HFFc6 (cell line): ENCODE measurements at places on chromosomes 6 and 20. TPM values are rescaled to one million over a fixed set of nuclear protein-coding genes. Genes with fewer than 3 reads are reported as not detected.

Gene FAM184A
- not detected in 3 replicates for total RNA-seq

Gene CST2
- not detected in 3 replicates for total RNA-seq

Gene CRIP3
- not detected in 2 replicates for total RNA-seq

Gene PDCD2
- 65.7 to 73.7 TPM (median 67.4 TPM) in 3 replicates for total RNA-seq

Gene KIAA1755
- 0.97 and 2.3 TPM in 2 replicates for total RNA-seq

GRCh38 chr6:31979238-31979898 lies 2.5 kb upstream of the C4A start:
- DNase-seq = no peak

- no peak for DNase-seq
Measured at GRCh38 chr20:15379681-15380296, 1042.4 kb upstream of the FLRT3 start.

DNA sequence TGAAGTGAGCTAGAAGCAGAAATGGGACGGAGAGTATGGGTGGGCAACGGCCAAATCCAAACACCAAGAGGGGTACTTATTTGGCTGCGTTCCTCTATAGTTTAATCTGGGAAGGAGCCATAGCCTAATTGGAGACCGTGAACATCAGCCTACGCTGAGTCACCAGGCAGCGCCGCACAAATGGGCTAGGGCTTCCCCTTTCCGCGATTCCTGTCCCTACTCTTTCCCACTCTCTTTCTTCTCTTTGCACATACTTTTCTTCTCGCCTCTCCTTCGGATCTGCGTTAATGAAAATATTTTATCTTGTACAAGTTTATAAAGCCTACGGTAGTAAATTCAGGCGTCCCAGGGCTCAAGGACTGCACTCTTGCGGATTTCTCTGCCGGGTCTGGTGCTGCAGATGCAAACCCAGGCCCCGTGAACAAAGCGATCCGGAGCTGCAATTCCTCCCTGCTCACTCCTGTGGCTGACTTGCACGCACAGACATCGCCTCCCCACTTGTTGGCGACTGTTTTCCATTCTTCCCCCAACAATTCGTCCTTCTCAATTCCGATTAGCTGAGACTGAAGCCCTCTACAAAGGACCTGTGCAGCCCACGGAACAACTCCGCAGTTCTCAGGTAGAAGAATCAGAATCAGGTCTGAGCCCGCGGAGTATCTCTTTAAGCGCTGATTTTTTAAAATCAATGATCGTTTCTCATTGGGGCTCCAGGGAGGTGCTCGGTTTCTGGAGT lies 4.2 kb upstream of the TBX18 start:
- peak; percentile 22 for DNase-seq

DNA sequence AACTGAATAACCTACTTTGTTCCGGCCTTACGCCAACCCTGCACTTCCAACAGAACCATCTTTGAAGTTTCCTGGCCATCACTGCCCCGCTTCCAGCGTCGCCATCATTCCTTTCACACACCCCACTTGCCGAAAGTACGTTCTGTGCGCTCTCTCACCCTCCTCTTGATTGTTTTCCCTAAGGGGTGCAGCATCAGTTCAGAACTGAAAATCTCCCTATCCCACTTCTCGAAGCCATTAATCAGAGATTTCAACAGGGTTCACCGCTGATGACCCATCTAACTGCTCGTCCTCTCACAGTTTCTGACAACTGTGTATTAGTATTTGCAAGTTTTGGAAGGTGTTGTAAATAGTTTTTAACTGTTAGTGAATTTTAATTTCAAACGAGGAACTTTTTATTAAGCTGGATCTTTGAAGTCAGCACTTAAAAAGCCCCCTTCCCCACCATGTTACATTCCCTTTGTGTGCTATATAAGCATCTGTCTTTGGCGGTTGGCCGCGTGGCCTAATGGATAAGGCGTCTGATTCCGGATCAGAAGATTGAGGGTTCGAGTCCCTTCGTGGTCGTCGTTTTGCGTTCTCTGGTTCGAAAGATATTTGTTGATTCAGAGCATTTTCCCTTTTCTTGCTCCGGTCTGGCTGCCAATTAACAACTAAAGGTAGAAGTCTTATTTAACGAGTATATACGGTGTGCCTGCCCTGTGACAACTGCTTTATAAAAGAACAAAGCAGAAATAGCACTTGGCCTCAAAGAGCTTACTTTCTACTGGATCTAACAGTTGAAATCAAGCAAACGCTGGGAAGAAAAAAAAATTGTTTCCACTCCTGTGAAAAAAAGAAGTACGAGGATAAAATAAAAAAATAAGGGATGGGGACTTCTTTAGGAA lies 42.6 kb downstream of the TRIM27 start:
- peak; percentile 65 for DNase-seq

GRCh38 chr6:157559201-157559756 lies 178.3 kb downstream of the ZDHHC14 start:
- DNase-seq = no peak

GRCh38 chr6:157864185-157864761 lies 41.2 kb downstream of the SNX9 start:
- DNase-seq = no peak

DNA sequence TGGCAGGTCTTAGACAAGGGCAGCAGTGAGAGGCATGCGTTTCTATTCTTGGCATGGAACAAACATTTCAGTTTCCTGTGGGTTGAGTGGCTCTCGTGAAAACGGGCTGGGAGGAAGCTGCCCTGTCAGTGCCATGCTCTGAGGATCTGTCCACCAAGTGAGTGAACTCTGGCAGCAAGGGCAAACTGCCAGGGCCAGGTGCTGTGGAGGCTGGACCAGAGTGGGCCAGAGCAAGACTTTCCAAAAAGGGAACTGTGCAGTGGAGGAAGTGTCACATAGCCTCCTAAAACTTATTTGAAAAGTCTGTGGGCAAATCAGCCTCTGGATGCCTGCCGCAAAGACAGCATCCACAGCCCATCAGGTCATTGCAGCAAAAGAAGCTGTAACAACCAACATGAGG lies 44.2 kb upstream of the TAB2 start:
- no peak for DNase-seq

DNA sequence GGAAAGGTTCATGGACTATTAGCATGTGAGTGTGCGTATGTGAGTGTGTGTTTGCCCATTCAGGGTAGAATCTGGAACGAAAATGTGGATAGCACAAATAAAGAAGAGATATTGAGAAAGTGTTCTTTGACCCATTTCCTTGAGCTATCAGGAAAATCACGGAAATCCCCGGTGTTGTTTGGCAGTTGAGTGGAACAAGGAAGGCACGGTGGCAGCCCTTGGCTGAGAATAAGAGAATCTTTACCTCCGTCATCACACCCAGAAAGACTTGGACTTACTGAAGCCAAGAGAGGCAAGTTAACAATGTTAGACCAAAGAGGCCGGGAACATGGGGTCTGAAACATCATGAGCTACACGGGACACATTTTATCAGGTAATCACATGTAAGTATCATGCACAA lies 588.9 kb upstream of the BTBD3 start:
- no peak for DNase-seq

GRCh38 chr6:19492636-19493405 lies 344.3 kb upstream of the ID4 start:
- DNase-seq = no peak

- DNase-seq = no peak
Measured at GRCh38 chr6:705047-705446, 12.1 kb upstream of the EXOC2 start.

- DNase-seq = no peak
Measured at GRCh38 chr6:19362396-19362795, 474.8 kb upstream of the ID4 start.

DNA sequence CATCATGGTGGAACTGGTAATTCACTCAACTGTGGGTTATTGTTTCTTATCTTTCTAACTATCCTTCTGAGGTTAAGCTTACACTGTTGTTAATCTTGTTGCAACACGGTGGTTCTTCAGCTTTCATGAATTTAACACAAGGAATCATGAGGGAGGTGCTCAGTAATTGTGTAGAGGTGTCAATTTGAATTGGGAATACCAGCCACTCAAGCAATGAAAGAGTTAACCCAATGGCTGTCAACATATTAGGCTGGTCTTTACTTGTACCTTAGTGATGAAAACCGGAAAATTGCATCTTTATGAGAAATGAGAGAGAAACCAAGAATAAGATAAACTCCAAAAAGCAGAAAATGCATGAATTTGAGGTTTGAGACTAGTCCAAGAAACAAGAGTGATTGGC lies 95.7 kb downstream of the HS3ST5 start:
- no peak for DNase-seq

DNA sequence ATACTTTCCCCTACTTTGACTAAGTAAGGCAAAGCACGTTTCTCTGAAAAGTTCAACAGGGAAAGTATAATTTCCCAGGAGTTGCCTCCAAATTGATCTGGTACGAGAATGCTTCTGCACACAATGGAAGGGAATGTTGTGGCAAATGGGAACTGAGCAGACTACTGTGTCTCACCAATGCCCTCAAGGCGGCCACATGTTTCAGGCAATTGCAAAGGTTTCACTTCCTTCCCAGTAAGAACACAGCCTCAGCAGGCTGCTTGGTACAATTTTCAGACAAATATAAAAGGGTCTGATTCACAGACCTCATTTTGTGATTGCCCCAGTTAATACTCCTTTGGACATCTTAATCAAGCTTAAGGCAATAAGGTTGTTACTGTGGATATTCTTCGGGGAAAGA lies 71.2 kb downstream of the KIAA0319 start:
- no peak for DNase-seq

GRCh38 chr6:2990248-2990931 lies 9.3 kb upstream of the NQO2 start:
- DNase-seq = no peak

- DNase-seq = no peak
Measured at GRCh38 chr6:89948876-89949275, 54.6 kb downstream of the GJA10 start.

DNA sequence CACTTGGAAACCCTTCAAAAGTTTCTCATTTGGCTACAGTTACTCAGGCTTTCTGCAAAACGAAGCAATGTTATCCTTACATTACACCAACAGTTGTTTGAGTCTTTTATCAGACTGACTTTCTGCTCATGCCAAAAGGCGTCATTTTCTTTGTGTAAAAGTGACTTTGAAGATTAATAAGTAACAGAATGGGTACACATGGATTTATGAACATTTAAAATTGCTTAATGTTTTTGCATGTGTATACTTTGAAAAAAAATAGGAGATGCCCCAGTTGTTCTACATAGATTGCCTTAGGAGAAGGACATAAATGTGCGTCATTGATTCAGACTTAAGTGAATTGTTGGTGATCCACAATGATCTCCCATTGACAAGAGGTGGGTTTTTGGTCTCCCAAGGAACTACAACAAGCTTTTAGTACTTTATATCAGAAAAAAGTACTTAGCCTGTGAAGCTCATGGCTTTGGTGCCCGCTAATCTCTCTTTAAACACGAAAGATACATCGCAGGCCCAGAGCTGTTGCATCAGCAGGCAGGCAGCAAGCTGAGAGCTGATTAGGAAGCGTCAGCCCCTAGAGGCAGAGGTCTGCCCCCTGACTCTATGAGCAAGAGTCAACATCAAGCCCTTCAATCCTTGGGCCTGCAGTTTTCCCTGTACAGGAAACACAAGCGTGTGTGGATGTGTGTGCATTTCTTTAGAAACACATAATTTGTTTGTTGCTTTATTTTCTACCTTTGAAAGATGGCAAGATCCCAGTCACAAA lies 45.9 kb downstream of the SLC22A3 start:
- no peak for DNase-seq

DNA sequence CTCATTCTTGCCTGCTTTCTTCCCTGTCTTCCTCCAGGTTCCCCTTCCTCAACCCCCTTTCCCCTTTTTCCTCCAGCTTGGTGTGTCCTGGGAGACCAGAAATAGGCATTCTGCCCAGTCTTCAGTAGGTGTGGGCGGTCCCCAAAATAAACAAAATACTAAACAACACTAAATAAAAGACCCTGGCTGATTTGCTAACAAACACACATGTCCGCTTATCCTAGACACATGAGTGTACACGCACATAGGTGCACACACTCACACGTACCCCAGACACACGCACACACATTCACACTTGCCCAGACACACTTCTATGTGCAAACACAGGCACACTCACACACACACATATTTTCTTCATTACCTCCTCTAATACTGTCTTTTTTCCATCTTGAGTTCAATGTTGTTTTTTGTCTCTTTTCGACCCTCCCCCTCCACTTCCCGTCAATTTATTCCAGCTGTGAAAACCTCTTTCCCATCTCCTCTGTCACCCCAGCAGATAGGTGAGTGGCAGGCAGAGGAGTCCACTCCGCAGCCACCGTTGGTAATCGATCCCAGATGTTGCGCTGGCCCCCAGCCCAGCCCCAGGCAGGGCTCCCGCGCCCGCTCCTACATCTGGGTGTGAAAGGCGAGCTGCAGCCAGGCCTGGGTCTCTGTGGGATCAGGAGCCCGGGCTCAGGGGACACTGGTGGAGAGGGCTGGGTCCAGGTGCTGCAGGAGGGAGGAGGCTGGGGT lies 56.9 kb upstream of the FOXP4 start:
- no peak for DNase-seq

- DNase-seq = no peak
Measured at GRCh38 chr6:41720262-41720620, 15.2 kb downstream of the TFEB start.
